RPMI7951 (cell line): ENCODE measurements at places on chromosomes 12 and 14.

DNA sequence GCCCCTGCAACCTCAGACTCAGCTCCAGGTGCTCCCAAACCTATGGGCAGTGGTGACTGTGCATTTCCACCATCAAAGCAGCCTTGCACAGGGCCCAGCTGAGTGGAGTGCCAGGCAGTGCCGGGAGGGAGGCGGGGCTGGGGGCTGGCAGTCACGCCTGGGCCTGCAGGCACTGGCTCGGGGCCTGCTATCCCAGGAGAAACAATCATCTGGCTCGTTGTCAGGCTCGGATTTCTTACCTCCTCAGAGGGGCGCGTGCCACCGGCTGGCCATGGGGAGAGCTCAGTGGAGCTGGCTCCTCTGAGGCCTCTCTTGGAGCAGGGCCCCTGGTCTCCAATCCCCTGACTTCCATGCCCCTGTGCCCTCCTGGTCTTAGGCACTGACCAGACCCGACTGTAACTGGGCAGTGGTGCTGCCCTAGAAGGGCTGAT lies 20.2 kb upstream of the PPP1R13B start:
- no peak for DNase-seq

DNA sequence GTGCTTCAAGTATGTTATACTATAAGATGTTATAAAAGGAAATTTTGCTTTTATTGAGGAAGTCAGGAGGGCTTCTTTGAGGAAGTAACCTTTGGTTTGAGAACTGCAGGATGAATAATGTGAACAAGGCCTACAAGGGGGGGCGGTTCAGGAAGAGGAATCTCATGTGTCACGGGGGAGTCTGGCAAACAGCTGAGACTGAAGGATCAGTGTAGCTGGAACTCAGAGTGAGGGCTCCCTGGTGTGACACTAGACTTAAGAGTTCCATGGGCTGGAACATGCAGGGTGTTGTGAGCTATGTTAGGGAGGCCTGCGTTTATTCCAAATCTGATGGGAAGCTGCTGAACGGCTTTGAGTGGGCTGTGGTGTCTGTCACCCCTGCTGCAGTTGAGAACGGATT lies 62.3 kb downstream of the UNC79 start:
- DNase-seq, result no peak

- DNase-seq, result no peak
Measured at GRCh38 chr12:125676366-125676765, 611.1 kb downstream of the AACS start.

- DNase-seq, result no peak
Measured at GRCh38 chr12:33223956-33224355, 215.7 kb downstream of the SYT10 start.

DNA sequence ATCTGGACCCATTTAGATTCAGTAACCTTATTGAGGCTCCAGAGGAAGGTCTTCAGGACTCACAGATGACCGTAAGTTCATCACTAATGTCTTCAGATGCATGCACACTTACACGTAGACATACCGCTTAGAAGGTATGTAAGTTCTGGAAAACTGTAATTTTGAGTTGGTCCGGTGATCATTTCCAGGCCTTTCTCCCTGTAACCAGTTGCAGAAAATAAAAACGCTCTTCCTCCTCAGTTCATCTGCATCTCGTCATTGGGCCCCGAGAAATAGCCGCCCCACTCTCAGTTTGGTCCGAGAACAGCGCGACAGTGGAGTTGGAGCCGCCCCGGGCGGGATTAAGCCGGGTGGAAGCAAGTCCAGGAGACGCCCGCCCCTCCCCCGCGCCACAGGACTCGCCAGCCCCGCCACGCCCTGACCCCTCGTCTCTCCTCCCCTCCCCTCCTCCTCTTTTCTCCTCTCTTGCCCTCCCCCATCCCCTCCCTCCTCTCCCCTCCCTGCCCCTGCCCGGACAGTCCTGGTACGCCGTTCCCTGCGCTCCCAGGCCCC lies 83.7 kb downstream of the TNFAIP2 start:
- DNase-seq, result no peak

GRCh38 chr14:66065188-66065587 lies 421.0 kb upstream of the CCDC196 start:
- no peak for DNase-seq

DNA sequence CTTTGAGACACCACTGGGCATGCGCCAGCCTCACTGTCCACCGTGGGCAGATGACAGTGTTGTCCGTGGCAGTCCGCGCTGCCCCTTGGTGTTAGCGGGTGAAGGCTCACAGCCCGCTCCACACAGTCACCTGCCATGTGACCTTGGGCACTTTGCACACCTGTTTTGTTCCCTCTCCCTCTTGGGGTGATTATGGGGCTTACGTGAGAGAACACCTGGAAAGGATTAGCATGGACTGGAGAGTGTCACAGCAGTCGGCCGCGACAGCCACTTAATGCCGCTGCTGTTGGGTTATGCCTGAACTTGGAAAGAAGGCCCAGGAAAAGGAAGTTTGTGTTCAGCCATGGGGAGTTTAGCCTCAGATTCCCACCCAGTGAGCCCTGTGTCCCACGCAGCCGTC lies 94.2 kb downstream of the DDX51 start:
- DNase-seq, result no peak

- DNase-seq, result no peak
Measured at GRCh38 chr12:95197636-95198035, 19.6 kb downstream of the FGD6 start.

DNA sequence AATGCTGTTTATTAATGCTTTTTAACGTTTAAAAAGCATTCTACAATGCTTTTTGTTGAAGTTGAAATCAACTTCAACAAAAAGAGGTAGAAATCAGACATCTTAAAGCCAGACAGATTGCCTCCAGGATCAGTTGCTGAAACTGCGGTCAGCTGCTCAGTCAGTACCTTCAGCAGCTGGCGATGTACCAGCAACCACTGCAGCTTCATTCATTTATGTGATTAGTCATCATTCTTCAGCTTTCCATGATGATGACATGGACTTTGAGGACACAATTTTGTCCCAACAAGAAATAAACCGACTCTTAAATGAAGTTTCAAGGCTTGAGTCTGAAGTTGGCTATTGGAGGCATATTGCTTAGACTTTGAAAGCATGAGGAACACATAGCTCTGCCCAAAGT lies 31.5 kb upstream of the NUAK1 start:
- peak; percentile 92 for DNase-seq

DNA sequence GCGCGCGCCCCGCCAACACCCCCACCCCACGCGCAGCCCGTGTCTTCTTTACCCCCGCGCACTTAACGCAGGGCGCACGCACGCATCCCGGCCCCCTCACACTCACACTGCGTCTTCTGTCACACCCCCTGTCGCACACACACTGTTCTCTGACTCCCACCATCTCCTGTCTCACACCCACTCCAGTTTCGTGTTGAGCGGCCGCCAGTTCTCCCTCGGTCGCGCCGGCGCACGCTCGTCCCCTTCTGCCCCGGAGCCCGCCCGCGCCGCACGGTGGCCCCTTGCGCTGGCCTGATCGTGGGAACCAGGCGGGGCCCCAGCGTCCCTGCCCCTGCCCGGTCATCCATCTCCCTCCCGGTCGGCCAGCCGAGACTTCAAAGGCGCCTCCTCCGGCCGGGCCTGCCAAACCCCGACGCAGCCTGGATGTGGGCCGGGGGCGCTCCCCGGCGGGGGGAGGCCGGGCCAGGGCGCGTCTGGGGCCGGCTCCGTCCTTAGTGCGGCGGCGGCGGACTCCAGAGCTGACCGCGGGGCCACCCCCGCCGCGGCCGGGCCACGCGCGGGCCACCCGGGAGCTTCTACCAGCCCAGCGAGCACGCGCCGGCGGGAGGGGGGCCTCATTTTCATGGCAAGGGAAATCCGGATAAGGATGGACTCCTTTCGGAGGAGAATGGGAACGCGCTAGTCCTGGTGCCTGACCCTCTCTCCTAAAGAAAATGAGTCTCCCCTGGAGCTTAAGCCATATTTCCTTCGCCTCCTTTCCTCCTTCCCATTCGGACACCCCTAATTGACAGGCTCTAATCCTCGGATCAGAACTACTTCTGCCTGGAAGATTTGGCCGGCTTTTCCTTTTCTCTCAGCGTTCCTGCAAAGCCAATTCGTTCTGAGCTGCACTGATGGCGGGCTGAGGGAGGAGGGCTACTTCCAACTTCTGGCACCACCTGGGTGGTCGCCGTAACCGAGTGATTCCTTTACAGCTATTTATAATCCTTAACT lies 82.0 kb upstream of the HMGA2 start:
- DNase-seq, result peak; percentile 76

DNA sequence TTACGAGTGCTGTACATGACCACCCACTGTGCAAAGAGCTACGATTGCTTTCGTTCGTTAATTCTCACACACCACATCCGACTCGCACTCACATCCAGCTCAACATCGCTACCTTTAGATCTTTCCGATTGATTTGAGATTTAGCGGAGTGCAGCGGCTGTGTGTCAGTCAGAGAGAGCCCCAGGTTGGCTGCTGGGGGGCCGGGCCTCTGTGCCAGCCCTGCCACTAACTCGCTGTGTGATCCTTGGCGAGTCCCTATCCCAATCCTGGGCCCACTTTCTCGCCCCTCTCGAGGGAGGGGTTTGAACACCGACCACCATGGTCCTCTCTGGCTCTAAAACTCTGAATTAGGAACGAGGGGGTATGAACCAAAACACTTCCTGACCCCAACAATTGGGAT lies 8.6 kb downstream of the DLK1 start:
- DNase-seq, result no peak

DNA sequence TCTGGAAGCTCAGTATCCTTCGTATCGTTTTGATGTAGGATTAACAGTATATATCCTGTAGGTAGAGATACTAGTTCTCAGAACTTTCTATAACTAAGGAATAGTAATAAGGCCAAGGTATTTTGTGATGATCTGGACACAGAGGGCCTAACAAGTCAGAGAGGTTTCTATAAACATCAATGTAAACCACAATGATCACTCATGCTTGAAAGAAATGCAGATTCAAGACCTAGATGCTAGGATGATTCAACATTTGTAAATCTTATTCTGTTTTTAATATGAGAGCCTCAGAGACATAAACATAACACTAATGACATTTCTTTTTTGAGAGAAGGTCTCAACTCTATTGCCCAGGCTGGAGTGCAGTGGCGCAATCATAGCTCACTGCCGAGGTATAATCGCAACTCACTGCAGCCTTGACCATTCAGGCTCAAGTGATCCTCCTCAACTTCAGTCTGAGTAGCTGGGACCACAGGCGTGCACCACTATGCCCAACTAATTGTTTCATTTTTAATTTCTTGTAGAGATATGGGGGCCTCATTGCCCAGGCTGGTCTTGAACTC lies 16.2 kb downstream of the SUPT16H start:
- no peak for DNase-seq

DNA sequence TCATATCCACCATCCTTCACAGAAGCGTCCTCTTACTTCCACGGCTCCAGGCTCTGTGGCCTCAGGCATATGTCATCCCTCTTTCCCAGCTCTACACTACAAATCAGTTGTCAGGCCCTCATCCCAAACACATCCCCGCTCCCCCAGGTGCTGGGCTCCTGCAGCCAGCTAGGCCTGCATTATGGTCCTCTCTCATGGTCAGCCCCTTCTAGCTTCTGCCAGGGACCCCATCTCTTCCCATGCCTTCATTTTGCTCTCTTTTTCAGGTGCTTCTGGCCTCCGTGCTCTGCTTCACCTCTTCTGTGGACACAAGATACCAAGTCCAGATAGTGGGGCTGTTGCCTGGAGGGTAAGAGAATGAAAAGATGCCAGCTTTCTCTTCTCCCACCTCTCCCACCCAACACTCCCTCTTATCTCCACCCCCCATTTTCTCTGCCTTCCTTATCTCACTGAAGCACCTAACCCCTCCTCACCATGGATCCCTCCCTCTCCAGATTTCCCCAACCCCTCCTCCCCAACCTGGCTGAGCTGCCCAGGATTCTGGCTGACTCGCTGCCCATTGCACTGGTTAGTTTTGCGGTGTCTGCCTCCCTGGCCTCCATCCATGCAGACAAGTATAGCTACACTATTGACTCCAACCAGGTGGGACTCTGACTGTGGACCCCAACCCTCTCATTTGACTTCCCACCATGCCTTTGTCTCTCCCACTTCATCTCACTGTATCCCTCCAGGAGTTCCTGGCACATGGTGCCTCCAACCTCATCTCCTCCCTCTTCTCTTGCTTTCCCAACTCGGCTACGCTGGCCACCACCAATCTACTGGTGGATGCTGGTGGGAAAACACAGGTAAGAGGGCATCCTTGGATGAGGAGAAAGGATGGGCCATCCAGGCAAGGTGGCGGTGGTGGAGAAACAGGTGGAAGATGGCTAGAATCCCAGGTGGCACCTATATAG lies 10.4 kb downstream of the B4GALNT1 start:
- DNase-seq, result no peak

DNA sequence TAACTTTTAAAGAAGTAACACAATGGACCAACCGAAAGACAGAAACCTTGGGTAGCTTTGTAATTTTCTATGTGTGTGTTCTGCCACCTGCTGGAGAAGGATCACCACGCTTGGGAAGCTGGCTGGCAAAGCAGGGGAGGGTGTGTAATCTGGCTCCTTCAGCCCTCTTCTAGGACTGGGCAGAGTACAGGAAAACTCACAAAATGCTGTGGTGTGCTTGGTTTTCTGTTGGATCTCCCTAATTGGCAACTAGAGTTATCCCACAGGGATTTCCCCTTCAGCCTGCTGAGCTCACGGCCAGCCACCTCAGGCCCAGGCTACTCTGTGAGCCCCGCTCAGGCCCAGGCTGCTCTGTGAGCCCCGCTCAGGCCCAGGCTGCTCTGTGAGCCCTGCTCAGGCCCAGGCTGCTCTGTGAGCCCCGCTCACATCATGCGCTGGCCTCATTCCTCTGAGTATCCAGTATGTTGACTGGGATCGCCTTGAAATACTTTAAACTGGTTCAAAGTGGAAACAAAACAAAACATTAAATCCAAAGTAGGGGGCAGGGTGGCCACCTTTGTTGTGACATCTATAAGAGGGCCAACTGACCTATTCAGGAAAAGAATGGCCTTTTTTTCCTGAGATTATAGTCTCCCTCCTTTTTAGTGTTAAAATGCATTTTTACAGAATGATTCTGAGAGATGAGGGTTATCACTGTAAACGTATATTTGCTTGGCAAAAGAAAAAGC lies 52.0 kb upstream of the RNU6-8 start:
- DNase-seq, result peak; percentile 61

- DNase-seq, result no peak
Measured at GRCh38 chr12:72511906-72512305, 239.7 kb downstream of the TRHDE start.

- DNase-seq, result no peak
Measured at GRCh38 chr12:41920355-41920754, 224.3 kb downstream of the GXYLT1 start.
